ENCODE measurements at places on chromosomes 4 and X.

- no peak for DNase-seq
Observed at GRCh38 chrX:49673394-49673793, 22.4 kb downstream of the PAGE1 start.

GRCh38 chr4:60201052-60201673, 999.0 kb upstream of the ADGRL3 start:
- no peak for DNase-seq

- DNase-seq = no peak
Observed at GRCh38 chrX:3563451-3563850, 150.0 kb downstream of the PRKX start.

- DNase-seq = no peak
Observed at GRCh38 chr4:2411786-2412510, 6.5 kb downstream of the ZFYVE28 start.

Measured in activated naive CD4-positive, alpha-beta T cell treated with anti-CD3 and anti-CD28 coated beads, Interleukin-2, amount 50 U/mL, for 72 hours (primary cell).